DMS 273 treated with DMSO at 0.1 percent for 48 hours (cell line): ENCODE measurements at places on chromosomes 2 and 18.

DNA sequence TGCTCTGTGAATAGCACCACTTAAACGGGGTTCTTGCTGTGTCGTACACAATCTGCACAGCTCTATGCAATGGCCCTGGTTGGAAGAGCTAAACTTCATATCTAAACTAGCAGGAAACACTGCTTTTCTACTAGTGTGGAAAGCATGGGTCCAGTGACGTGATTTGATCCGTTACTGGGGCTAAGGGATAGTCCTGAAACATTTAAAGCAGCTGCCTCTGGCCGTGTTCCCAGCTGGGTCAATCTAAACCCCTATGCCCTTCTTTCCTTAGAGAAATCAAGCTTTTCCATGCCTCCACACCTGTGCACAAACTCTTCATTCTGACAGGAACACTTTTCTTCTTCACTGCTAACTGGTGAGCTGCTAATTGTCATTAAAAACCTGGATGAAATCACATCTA, 5.4 kb upstream of the IGFBP5 start:
- no peak for DNase-seq

- DNase-seq = no peak
Measured at GRCh38 chr18:57004366-57005121, 142.3 kb upstream of the BOD1L2 start.

DNA sequence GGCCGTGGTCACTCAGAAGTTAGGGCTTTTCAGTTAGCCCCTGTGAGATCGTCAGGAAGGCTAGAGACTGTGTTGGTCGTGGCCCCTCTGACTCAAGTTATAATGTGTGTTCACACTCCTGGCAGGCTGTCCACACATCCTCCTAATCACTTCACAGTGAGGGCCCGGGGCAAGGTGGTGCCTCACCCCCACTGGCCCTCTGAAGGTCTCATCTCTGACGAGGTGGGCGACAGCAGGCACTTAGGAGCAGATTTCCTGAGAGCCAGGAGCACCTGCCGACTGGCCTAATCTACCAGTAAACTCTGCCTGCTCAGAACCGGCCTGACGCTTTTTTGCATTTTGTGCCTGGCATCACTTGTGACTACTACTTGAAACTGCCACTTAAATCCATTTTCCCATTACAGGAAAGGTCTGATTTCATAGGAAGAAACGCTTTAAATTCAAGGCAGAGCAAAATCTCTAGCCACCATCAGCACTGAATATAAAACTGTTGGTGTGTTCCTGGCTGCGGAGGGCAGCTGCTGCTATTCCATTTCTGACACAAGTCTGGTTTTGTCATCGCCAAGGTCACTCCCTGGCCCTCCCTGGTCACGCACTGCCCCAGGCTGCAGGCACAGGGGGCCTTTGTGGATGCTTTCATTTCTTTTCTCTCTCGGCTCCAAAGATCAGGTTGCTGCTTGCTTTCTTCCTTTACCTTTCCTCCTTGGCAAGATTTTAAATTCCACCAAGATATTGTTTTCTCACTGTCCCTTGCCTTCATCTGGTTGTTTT, 48.0 kb downstream of the RAB12 start:
- DNase-seq = no peak

GRCh38 chr18:44096016-44096415, 584.7 kb upstream of the SETBP1 start:
- no peak for DNase-seq

GRCh38 chr2:221710744-221711143, 138.6 kb upstream of the EPHA4 start:
- DNase-seq = no peak

DNA sequence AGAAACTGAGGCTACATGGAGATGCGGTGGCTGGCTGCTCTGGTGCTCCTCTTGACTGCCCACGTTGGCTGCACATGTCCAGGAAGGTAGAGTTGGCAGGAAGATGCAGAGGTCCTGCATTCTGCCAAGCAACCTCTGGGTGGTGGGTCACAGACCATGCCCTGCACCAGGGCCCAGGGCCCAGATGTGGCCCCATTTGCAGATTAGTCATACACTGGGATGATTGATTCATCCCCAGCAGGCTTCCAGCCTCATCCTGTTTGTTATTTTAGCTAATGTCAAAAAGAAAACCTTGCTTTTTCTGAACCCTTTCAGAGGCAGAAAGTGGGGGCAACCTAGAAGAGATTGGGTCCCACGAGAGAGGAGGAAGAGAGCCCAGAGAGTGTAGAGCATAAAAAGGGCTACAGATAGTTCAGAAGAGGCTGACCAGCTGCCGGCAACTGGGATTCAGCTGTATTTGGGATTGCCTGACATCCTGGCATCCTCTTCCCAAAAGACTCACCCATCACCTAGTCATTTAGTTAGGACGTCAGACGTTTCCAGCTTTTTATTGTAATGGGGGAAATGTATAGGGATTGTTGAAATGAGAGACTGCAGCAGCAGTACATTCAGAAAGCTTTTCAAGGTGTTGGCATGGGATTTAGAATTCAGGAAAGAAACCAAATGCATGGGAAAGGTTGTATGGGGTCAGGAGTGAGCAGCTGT, 101.9 kb downstream of the CTIF start:
- DNase-seq = no peak

GRCh38 chr2:71892896-71893295, 254.8 kb downstream of the CYP26B1 start:
- no peak for DNase-seq

DNA sequence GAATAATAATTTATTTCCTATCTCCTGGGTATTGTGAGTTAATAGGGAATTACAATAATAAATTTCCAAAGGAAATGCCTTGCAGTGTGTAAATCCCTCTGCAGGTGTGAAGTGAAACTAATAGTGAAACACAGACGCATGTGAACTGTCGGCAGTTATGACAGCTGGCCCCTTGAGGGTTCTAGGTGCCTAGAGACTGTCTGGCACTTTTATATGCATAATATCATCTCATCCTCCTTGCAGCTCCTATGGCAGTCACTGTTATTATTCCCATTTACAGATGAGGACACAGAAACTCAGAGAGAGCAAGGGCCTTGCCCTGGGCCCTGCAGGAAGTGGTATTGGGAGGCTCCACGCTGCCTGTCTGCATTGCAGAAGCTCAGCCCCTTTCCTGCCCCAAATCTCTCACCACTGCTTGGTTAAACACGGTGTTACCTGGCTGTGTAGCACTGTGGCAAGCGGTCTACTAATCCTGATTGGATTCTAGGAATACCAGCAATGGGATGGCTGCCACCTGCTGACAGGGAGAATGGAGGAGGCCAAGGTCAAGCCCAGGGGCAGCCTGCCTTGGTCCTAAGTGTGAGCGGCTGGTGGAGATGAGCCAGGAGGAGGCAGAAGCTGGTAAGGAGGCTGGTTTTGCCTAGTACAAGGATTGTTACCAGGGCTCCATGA, 32.8 kb upstream of the ACKR3 start:
- no peak for DNase-seq

DNA sequence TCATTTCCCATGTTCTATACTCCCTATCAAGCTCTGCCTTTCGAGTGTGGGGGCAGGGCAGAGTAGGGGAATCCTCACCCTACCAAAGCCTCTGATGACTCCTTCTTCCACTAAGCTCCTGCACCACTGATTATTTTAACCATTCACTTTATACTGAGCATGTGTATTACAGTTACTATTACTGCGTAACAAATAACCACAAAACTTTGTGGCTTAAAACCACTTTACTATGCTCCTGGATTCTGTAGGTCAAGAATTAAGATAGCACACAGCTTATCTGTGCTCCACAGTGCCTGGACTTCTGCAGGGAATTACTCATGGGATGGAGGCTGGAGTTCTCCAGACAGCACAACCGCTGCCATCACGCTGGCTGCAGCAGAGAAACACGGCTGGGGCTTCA, 117.4 kb upstream of the DNAJC10 start:
- no peak for DNase-seq

DNA sequence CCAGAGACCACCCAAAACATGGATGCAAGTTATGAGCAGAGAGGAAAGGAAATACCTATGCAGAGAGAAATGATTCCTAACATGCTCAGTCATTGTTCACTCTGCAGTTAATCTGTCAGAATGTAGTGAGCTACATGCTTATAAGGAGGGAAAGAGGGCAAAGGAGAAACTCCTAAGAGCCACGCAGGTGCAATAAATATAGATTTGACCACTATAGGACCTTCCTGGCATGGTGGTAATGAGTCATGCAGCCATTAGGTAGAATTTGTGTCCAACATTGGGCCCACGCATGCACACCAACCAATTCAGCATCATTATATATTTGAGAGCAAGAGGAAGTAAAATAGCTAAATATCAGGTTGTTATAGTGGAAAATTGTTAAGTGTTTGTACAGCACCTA, 699.9 kb downstream of the DSC3 start:
- DNase-seq = no peak

DNA sequence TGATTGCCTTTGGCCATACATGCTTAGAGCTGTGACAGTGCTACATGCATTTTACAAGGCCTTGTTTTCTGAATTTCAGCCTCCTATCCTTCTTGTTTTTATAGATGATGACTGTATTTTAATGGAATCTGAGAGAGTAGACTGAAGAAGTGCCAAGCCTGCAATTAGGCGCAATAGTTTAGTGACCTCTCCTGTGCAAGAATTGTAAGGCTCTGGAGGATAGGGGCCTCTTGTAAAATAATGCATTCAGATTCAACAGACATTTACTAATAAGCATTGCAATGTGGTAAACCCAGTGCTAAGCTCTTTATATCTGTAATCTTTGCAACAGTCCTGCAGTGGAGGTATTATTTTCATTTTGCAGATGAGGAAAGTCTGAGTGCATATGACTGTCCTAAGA, 105.5 kb downstream of the TDRD15 start:
- no peak for DNase-seq

- no peak for DNase-seq
Measured at GRCh38 chr18:30444544-30444943, 598.0 kb downstream of the DSC3 start.

DNA sequence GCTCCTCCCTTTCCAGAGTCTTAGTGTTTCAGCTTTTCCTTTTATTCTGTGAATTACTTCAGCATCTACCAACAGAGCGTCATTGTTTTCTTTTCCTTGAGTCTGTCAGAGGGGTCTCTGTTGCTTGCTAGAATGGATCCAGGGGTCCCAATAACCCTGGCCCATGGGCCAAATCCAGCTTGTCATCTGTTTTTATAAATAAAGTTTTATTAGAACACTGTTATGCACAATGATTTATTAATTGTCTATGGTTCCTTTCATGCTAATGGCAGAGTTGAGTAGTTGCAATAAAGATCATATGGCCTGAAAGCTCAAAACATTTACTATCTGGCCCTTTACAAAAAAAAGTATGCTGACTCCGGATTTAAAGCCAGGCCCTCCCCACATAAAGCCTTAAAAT, 58.8 kb downstream of the MRPL35 start:
- DNase-seq = no peak

GRCh38 chr18:30915336-30915988, 127.1 kb downstream of the DSC3 start:
- DNase-seq = no peak

DNA sequence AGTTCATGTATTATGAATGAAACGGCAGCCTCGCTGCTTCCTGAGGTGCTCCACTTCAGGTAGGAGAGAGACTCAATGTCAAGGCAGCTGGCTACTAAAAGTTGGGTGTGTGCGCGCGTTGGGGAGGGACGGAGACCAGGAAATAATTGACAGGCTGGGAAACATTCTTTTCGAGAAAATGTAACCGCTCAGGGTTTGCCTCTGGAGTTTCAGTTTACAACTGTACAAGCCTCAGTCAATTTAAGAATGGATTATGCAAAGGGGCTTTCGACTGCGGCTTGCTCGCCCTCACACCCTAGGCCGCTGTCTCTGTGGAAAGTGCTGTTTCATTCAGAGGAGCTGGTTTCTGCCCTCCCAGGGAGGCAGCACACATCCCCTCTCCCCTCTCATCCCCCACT, 4.4 kb upstream of the SPRED2 start:
- DNase-seq = no peak

DNA sequence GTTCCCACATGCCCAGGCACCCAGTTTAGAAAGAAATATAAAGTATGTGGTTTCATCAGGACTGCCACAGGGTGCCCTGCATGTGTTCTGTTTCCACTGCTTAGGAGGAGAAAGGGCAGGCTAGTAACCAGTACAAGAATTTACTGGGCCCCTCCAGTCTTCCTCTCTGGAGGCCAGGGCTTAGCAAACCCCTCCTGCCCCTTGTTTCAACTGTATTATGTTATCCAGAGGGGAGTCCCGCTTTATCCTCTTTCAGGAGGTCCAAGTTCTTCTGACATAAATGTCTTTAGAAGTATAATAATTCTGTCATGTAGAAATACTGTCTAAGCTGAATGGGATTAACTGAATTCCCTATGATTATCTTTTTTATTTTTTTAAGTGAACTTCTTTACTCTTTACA, 132.1 kb downstream of the WDSUB1 start:
- no peak for DNase-seq

GRCh38 chr2:19189391-19189790, 169.0 kb downstream of the OSR1 start:
- DNase-seq = no peak

DNA sequence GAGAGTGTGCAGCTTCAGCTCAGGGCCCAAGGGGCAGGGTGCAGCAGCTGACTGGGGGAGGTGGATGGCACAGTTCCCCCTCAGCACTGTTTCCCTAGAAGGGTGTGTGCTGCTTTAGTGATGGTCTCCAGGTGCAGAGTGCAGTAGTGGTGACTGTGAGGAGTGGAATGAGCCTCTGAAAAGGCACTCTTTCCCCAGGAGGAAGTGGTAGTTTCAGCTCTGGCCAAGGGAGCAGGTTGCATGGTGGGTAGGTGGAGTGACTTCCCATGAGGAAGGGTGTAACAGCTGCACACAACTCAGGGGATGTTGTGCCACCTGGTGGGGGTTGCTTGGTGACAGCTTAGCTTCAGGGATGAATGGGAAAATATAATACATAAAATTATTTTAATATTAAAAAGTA, 251.5 kb upstream of the NXPH2 start:
- peak; percentile 5 for DNase-seq

GRCh38 chr18:35770376-35771014, 189.0 kb downstream of the GALNT1 start:
- DNase-seq = no peak

DNA sequence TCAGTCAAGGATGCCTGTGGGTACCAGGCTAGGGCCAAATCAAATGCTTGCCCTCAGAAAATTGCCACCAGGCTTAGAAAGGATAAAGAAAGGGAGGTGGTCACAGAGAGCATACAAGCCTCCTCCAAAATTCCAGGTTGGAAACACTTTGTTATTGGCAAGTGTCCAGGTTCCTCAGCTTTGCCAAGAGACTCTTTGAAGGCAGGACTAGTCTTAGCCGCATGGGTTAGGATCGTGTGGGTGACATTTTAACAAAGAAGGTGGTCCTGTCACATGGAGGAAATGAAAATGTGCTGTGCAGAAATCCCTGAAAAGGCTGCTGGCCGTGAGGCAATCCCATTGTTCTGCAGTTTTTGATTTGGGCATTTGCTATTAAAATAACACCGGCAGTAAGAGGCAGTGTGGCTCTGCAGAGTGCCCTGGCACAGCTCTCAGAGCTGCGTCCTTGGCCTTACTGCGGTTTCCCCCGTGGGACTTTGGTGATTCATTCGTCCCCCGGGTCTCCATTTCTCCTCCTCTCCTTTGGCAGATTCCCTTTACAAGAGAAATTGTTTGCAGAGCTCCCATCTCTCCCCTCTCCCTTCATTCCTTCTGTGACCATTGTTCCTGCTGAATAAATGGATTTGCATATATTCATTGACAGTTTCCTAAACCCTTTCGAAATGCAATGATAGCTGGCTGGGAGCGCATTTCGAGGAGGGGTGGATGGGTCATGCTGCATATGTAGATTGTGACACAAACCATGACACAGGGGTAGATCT, 187.3 kb downstream of the VAPA start:
- DNase-seq = no peak

- no peak for DNase-seq
Measured at GRCh38 chr2:186907897-186908296, 58.9 kb upstream of the ZSWIM2 start.

- DNase-seq = no peak
Measured at GRCh38 chr2:171712051-171712450, 24.8 kb downstream of the DYNC1I2 start.
